ENCODE measurements at places on chromosomes 12 and 14.
A peak's percentile ranks its signal among the peaks of the same experiment; 100 is the strongest.

DNA sequence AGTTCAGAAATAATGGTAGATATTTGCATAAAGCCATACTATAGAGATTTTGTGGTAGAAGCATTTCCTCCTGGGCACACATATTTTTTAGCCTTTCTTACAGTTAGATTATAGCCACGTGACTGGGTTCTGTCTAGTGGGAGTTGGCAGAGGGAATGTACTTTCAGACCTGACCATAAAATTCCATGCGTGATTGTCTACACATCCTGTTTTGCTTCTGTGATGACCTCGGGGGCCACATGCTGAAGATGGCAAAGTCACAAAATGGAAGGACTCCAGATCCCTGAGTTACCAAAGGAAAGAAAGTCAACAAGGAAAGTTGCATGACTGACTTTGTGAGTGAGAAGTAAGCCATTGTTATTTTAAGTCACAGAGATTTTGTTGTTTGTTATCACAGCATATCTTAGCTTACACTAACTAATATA, 14.6 kb upstream of the MIA2 start:
- peak; percentile 63 for DNase-seq

DNA sequence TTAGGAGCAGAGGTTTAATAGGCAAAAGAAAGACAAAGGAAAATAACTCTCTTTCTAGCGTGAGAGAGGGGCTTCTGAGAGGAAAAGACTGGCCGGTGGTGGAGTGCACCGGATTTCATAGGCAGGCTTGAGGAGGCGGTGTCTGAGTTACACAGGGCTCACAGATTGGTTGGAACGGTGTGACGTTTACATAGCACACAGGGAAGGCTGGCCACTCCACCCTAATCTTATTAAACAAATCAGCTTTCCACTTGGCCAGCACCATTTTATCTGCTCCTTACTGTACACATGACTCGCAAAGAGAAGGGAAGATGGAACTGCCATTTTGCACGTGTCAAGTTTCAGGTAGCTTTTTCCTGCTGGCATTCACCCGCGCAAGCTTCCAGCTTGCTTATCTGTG, 587.7 kb downstream of the RPL10L start:
- DNase-seq: no peak

GRCh38 chr12:45991284-45992249, 1.2 kb upstream of the SCAF11 start:
- DNase-seq: peak; percentile 54

- no peak for DNase-seq
Observed at GRCh38 chr14:22506778-22507351, 82.2 kb downstream of the DAD1 start.

- DNase-seq: no peak
Observed at GRCh38 chr12:13880613-13881012, 100.8 kb downstream of the GRIN2B start.

DNA sequence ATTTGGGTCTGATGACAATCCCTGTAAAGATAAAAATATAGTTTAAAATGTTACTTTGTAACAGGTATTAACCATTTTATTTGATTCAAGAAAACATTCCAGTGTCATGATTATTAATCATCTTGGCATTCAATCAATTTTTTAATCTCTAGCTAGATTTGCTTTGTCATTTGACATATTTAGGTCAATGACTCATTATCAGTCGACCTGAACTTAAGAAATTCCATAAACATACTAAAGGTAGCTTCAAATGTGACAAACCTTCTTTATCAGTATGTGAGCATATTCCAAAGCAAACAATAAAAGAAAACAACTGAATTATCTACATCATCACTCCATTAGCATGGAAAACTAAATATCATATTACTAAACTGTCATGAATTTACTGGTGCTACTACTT, 50.8 kb upstream of the CDKL1 start:
- peak; percentile 45 for DNase-seq

GRCh38 chr14:65357113-65357512, 55.4 kb upstream of the FUT8 start:
- DNase-seq: no peak

- no peak for DNase-seq
Observed at GRCh38 chr14:72540836-72541235, 353.1 kb downstream of the DPF3 start.

- DNase-seq: no peak
Observed at GRCh38 chr14:101757064-101757838, 4.3 kb upstream of the PPP2R5C start.

- no peak for DNase-seq
Observed at GRCh38 chr12:46794593-46795190, 31.1 kb downstream of the SLC38A4 start.

GRCh38 chr12:127888943-127889719, 377.8 kb upstream of the TMEM132C start:
- no peak for DNase-seq

DNA sequence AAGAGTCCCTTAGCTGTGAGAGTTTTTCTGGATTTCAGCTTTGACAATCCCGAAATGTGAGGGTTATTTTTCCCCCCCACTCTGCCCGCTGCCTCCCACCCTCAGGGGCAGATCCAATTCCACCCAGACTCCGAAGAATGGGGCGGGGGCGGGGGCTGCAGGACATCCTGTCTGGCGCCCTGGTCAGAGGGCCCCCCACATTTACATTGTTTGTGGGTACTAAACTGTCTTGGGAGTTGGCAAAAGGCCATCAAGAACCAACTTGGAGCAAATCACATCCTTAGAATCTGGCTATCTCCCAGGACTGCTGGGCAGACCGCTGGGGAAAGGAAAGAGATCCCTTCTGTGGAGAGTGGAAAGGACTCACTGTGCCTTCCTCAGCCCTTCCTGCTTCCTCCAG, 2.4 kb downstream of the EMP1 start:
- no peak for DNase-seq

DNA sequence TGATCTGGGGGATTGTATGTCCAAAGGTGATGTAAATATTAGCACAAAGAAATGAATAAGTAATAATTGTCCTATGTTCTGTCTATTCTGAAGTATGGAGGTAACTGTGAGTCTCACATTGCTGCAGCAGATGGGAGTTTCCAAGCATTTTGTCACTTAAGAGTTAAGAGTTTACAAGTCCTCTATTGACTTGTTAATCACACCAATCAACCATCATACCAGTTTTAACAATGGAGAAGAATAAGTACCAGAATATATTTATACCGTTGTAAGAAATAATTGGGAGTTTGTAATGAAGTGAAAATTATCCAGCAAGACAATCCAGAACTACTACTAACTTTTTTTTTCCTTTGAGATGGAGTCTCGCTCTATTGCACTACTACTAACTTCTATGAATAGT, 139.1 kb downstream of the MDGA2 start:
- no peak for DNase-seq

GRCh38 chr14:74801396-74801795, 38.3 kb downstream of the YLPM1 start:
- no peak for DNase-seq

- no peak for DNase-seq
Observed at GRCh38 chr12:131458931-131459772, 251.7 kb upstream of the SFSWAP start.

DNA sequence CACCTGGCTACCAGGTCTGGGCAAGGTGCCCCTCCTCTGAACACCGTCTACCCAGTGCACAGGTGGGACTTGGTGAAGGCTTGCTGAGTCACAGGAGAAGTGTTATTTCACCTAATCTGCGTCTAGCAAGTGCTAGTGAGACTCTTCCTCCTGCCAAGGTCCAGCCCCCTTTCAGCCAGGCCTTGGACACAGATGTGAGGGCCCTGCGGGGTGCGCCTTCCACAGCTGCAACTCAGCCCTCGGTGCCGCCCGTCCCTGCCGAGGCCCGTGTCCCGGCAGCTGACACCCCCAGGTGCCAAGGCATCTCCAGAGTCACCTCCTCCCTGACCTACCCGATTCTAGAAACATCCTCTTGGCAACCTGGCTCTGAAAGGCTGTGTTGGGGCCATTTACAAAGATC, 55.1 kb downstream of the PRIMA1 start:
- no peak for DNase-seq

DNA sequence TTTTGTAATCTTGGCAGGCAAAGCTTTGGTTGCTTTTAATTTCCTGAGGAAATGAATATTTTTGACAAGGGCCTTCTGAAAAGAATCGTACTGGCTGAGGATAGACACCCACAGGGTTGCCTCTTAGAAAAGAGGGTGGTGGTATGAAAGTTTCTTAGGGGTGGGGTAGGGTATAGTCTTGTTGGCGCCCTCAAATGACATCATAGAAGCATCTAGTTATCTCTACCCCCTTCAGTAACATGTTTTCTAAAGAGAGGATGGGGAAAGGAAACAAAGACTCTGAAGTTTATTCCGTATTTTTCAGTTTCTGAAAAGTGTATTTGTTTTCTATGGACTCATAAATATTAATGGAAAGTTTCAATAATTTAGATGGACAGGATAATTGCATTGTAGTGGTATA, 13.7 kb downstream of the PRKCH start:
- DNase-seq: no peak

GRCh38 chr14:83461521-83461920, 1927.9 kb upstream of the SEL1L start:
- no peak for DNase-seq

DNA sequence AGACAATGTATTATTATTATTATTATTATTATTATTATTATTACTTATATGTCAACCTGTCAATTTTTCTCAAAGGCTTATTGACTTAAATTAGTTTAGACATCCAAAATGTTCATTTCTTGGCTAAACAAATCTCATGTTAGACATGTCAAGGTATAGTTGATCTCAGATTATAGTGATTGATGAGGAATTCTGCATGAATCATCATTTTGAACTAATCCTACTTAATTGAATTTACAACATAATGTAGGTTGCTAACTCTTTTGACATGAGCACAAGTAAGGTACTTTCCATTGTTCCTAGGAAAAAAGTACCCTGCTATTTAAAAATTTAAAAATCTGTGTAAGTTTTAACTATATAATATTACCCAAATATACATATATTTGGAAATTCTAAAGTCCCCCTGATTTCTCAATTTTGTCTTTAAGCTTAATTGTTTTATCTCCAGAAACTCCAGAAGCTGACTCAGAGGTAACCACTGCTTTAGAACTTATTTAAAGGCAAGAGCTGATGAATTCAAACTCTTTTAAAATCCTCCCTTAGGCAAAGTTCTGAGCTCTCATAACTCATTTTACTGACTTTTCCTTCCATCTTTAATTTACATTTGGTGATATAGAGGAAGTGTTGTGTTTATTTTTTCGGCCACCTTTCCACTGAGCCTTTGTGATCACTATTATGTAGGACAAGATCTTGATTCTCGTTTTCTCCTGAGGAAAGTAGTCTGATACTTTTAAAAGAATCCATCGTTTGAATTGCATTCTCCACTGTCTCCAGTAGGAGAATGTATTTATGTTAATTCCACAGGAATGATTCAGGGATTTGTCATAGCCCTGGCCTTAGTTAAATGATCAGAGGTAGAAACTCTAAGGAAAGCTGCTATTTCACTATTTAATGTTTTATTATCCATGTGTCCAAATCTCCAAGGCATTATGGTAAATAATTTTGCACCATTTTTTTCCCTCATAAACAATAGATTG, 1304.5 kb downstream of the AACS start:
- DNase-seq: peak; percentile 37

- DNase-seq: peak; percentile 37
Observed at GRCh38 chr12:49705479-49706134, 1.6 kb downstream of the FMNL3 start.

DNA sequence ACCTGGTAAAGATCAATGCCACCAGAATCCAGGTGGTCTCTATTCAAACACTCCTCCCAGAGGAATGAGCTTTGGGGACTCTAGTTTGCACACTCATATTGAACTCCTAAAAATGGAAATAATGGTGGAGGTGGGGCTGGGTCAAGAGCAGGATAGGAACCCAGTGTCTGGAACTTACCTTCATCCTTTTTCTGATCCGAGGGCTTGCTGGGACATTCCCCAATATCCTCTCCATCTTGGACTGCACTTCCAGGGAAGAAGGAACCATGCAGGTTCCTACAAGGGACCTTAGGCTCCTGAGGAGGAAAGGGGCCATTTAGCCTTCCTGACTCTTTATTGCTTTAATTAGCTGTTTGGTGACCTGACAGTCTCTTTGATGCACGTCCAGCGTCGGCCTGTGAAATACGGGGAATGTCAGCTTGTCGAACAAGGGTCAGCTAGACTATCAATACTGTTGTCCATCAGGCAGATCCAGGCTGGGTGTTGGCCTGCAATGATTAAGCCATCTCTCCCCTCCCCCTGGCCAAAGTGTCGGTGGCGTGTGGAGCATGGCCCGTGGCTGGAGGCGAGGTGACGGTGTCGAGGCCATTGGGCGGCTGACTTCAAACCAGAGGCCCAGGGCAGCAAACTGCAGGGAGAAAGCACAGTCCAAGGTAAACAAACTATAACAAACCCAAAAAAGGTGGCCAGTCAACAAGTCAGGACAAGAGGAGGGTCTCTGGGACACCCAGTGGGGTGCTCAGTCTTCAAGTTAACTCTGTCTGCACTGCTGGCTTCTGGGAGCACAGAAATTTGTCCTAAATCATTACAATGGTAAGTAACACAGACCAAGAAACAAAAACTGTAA, 405.2 kb upstream of the TBX3 start:
- no peak for DNase-seq

DNA sequence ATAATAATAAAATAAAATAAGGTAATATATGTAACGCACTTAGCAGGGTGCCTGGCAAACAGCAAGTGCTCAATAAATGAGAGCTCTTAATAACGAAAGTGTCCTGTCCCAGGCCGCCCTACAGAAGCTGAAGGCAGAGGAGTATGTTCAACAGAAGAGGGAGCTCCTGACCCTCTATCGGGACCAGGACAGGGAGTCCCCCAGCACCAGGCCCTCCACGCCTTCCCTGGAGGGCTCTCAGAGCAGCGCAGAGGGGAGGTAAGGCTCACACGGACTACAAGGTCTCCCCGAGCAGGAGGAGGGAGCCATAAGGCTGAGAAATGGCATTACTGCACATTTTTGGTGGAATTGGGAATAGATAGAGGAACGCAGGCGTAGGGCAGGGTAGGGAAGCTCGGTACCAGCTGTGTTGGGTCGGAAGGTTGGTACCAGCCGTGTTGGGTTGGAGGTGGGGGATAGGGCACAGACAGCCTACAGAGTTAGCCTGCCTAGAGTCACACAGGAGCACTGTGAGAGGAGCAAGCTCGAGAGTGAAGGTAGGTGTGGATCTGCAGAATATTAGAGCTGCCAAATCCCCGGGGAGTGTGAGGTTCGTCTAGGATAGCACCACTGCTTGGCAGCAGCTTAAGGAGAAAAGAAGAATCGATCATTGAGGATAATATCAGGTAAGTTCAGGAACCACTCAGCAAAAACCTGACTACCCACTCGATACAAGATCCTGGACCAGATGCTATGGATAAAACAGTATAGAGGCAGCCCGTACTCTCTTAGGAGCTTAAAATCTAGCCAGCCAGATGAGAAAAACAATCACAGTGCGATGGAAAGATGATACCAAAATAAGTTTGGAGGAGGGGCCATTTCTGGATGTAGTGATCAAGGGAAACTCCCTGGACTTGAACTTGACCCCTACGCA, 15.3 kb downstream of the TNFRSF1A start:
- peak; percentile 65 for DNase-seq

DNA sequence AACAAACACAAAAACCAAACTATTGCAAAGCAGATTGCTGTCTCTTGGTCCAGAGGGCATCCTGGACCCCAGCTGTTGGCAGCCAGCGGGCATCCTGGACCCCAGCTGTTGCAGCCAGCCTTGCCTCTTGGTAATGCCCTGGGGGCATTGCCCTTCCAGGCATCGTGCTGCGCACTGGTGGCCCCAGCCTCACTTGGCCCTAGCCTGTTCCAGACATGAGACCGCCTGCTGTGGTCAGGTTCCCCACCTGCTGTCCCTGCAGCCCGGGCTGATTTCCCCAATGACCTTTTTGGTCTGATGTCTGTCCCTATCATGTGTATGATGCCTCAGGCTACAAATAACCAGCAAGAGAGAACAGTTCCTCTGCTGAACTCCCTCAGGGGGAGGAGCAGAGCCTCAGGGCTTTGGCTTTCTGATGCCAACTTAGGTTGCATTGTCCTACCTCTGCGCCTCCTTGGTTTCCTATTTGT, 20.8 kb downstream of the MLXIP start:
- DNase-seq: no peak
